Dermis blood vessel endothelial cell (primary cell): ENCODE measurements at places on chromosomes 5 and 9. TPM values are rescaled to one million over a fixed set of nuclear protein-coding genes. Genes with fewer than 3 reads are reported as not detected.

The FOXD1 gene
- 0.05 and 0.17 TPM in 2 replicates for total RNA-seq

The ORM2 gene
- total RNA-seq, result not detected in 2 replicates

The STPG3 gene
- total RNA-seq, result 0.34 TPM in 1 of 2 replicates, not detected in the other

The C5orf52 gene
- not detected in 2 replicates for total RNA-seq

The ST8SIA4 gene
- total RNA-seq, result 3.1 and 4.3 TPM in 2 replicates

The ATP6V0E1 gene
- 213 and 253 TPM in 2 replicates for total RNA-seq

The SPINK7 gene
- total RNA-seq, result not detected in 2 replicates
